ENCODE measurements at places on chromosomes 2 and 18. TPM values are rescaled to one million over a fixed set of nuclear protein-coding genes. Genes with fewer than 3 reads are reported as not detected.

The TGOLN2 gene
- total RNA-seq: 62.1 TPM

DNA sequence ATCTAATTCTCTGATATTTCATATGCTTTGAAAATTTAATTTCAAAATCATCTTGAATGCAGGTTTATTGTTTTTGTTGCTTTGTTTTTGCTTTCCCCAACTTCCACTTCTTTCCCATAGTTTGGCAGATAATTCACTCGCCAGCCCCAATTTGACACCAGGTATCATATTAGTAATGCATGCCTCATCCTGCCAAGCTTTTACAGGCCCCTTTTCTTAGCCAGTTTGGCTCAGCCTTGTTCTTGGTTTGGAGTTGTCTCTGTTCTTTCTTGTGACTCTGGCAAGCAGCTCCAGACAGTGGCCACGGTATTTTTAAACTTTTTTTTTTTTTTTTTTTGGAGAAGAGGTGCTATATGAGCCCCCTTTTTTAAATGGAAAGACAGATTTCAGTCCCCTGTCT, 65.3 kb downstream of the PMS1 start:
- no peak for DNase-seq

DNA sequence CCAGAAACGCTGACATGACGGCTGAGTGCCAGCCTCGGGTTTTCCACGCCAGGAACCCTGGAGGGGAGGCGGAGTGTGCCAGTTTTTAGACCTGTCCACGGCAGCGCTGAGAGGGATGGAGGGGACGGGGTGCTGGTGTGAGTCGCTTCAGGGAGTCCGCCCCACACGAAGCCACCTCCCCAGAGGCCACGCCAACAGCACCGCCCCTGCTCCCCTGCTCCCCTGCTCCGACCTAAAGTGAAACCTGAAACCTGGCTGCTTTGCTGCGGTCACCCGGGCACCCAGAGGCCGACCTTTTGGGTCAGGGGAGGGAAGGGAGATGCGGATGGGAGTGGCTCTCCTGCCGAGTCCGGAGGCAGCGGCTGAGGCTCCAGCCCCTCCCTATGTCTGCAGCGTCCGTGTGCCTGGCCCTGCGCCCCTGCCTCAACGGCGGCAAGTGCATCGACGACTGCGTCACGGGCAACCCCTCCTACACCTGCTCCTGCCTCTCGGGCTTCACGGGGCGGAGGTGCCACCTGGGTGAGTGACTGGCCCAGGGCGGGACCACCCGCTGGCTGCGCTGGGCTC, 38.1 kb downstream of the SNED1 start:
- DNase-seq: no peak

GRCh38 chr2:179104736-179105135, 54.8 kb upstream of the CCDC141 start:
- DNase-seq: peak; percentile 41

GRCh38 chr18:25239151-25239550, 112.8 kb downstream of the ZNF521 start:
- peak; percentile 77 for DNase-seq

The ZSWIM2 gene
- 0.96 TPM for total RNA-seq

- no peak for DNase-seq
Measured at GRCh38 chr2:170953941-170954340, 24.9 kb downstream of the GORASP2 start.

GRCh38 chr2:17646081-17646554, 105.6 kb downstream of the VSNL1 start:
- DNase-seq: peak; percentile 88

The DSG4 gene
- 0.24 TPM for total RNA-seq

- no peak for DNase-seq
Measured at GRCh38 chr2:168354499-168354898, 101.6 kb upstream of the CERS6 start.

GRCh38 chr2:24492421-24493279, 1.6 kb downstream of the NCOA1 start:
- peak; percentile 33 for DNase-seq

GRCh38 chr2:137964066-137964858, at the start of gene HNMT:
Gene HNMT (plus strand): TSS chr2:137964473. CDS start chr2:137964492, 19 bp downstream.
- peak; percentile 81 for DNase-seq

GRCh38 chr18:32891797-32892196, 119.0 kb upstream of the KLHL14 start:
- DNase-seq: peak; percentile 3

The FKBP1B gene
- not detected for total RNA-seq

All from umbilical cord (tissue), 2 donors.